ENCODE measurements at places on chromosomes 1 and 21.
A peak's percentile ranks its signal among the peaks of the same experiment; 100 is the strongest.

- DNase-seq = peak; percentile 10
Observed at GRCh38 chr1:177181631-177182291, 11.0 kb downstream of the BRINP2 start.

DNA sequence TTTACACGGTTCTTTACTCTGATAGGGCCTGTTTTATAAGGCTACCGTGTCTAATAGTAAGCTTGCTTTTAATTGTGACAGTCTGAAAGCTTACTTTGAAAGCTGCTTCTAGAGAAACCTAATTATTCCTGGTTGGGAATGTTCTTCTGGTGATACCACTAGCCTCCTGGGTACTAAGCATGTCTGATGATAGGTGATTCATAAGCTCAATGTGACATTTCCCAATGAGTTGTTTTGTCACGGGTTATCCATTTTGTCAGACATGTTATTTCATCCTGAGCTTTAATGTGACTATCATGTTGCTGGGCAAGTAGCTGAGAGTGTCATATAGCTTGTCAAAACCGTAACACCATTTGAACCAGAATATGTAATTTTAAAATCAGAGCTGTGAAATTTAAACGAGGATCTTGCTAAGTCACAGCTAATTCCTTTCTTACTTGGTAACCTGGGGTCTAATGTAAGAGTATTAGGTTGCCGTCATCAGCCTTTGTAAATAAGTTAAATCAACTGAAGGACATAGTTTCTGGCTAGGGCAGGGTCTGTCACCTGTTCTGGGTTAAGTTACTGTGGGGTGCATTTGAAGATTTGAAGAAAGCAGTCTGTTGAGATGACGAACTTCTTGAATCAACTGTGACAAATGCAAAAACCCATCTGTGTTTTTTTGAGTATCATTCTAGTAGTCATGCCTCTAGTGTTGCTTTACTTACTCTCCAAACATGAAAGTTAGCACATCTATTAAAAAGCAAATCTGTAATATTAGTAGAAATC, 529.2 kb downstream of the USP25 start:
- DNase-seq = no peak

GRCh38 chr1:47650205-47650604, 212.4 kb downstream of the FOXD2 start:
- DNase-seq = no peak

GRCh38 chr1:117630423-117630998, 24.7 kb downstream of the TENT5C start:
- no peak for DNase-seq

- DNase-seq = no peak
Observed at GRCh38 chr21:29423099-29423870, 124.6 kb downstream of the BACH1 start.

GRCh38 chr1:206472024-206472423, 1.7 kb downstream of the IKBKE start:
- DNase-seq = no peak

- no peak for DNase-seq
Observed at GRCh38 chr1:231936983-231937775, 310.6 kb downstream of the DISC1 start.

GRCh38 chr1:22137004-22137720, 5.7 kb downstream of the WNT4 start:
- no peak for DNase-seq

GRCh38 chr1:240237305-240237721, 145.6 kb downstream of the FMN2 start:
- DNase-seq = no peak

DNA sequence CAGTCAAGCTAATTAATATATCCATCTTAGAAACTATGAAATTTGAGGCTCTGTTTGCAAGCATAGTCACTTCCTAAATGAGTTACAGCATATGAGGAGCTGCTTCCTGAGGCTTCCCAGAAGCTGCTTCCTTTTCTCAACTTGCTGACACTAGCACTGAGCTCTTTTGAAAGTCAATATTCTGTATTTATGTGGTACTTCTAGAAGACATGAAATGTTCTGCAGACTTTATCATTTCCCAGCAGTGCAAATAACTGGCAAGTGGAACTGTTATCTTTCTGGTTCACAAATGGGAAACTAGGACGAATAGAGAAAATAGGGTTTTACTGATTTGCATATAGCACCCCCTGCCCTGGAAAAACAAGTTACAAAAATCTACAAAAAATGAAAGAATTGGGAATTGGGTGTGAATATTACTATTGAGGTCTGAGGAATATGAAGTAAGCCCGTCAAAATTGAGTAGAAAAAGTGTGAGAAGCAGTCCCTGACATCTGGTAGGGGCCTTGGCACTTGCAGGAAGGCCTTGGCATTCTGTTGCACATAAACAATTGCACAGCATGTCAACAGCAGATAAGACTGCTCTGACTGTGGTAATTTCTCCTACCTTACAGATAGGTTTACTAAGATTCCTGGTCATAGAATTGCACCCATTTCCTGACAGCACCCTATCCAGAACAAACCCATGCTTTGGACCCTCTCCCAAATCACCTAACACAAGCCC, 7.1 kb downstream of the GIPC2 start:
- no peak for DNase-seq

- no peak for DNase-seq
Observed at GRCh38 chr1:61174060-61174795, 91.9 kb downstream of the NFIA start.

GRCh38 chr1:3139451-3139852, 70.4 kb downstream of the PRDM16 start:
- no peak for DNase-seq

- peak; percentile 25 for DNase-seq
Observed at GRCh38 chr21:43810505-43811261, 21.3 kb downstream of the RRP1 start.

DNA sequence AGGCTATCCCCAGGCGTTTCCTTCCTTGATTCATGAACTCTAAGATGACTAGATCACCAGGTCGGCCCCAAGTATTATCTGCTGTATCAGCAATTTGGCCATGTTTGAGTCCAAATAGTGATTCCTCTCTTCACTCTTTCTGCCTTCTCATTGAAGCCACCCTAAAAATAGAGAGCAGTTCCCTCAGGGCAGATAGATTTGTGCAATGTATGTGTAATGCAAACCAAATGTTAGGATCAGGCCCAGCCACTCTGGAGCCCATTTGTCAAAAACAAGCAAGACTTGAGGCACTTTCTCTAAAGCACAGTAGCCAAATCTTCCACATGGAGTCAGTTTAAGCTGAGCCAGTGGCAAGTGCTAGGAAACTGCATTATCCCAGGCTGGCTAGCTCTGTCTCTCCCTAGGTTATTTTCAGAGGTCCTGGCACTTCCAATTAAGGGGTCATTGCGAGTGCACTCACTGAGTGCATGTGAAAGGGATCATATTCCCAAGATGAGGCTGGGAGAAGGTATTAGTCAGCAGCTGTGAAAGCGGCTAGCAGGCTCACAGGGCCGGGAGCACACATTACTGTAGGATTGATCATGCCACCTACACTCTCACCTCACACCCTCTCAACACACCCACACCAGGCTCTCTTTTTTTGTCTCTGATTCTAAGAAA, 97.9 kb upstream of the RAB3GAP2 start:
- DNase-seq = peak; percentile 80

- no peak for DNase-seq
Observed at GRCh38 chr1:225642177-225642576, 10.7 kb downstream of the ENAH start.

- no peak for DNase-seq
Observed at GRCh38 chr1:22246755-22247480, 104.0 kb upstream of the WNT4 start.

DNA sequence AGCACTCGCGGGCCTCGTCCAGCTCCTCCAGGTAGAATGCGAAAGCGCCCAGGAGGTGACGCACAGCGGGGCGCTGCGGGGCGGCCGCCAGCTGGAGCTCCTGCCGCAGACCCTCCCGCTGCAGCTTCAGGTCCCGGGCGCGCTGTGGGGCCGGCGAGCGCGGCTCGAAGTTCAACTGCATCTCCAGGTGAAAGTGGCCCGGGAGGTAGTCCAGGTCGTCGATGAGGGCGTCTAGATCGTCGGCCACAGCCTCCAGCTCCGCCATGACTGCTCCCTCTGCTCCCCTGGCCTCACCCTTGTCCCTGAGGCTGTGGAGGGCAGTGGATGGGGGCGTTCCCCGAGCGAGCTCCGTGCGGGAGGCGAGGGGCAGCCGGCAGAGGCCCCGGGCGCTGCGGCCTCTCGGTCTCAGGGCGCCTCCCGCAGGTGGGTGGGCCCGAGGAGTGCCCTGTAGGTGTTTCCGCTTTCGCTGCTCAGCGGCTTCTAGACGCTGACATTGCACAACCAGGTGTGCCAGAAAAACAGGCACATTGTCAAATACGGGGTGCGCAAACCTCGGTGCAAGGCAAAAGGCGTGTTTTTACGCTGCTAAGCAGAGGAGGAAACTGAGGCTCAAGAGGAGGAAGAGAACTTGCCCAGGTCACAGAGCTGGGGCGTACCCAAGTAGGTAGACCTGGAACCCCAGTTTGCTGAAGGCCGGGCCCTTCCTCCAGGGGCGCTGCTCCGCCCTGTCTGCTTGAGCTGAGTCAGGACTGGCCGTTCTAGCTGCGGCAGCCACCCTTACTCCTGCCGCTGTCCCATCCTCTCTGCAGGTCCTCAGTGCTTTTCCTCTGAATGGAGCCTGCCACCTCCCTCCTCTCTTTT, at the start of gene TTC22:
Gene TTC22, minus strand, starts transcription at position 425 of the 861 bp plus-strand sequence. Its CDS starts 160 bp downstream, at position 265.
- no peak for DNase-seq

- DNase-seq = no peak
Observed at GRCh38 chr1:19835578-19835977, 20.5 kb upstream of the RNF186 start.

DNA sequence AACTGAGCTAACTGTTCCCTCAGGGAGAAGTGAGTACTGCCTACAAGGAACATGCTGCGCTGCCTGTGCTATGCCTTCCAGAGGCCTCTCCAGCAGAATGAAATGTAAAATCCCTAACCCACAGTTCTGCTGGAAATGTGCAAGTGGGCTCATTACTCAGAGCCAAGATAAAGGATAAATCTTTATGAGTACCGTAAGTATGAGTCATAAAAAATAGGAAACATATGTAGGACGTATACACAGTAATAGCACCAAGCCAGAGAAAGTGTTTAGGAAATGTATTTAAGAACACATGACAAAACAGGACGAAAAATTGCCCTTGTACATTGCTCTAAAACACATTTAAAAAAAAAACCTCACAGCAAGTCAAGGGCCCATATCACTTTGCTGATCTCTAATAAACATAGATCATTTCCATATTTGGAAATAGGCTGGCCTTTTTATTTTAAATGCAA, 104.6 kb downstream of the TGFBR3 start:
- DNase-seq = peak; percentile 84

GRCh38 chr1:158147869-158148268, 32.8 kb upstream of the CD1D start:
- no peak for DNase-seq

GRCh38 chr1:115088115-115088778, 1.1 kb downstream of the TSPAN2 start:
- DNase-seq = no peak

DNA sequence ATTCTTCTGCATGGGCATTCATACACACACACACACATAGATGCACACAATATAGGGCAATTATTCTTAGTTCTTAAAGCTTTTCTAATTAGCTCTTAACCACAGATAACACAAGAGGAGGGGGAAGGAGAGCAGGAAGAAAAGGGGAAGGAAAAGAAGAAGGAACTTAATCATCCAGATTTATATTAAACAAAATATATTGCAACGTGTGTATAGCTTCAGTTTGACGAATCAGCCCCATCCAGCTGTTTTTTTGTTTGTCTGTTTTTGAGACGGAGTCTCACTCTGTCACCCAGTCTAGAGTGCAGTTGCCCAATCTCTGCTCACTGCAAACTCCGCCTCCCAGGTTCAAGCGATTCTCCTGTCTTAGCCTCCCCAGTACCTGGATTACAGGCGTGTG, 21.7 kb upstream of the ANKRD13C start:
- no peak for DNase-seq

- DNase-seq = no peak
Observed at GRCh38 chr1:232990176-232991128, 40.0 kb downstream of the NTPCR start.

DNA sequence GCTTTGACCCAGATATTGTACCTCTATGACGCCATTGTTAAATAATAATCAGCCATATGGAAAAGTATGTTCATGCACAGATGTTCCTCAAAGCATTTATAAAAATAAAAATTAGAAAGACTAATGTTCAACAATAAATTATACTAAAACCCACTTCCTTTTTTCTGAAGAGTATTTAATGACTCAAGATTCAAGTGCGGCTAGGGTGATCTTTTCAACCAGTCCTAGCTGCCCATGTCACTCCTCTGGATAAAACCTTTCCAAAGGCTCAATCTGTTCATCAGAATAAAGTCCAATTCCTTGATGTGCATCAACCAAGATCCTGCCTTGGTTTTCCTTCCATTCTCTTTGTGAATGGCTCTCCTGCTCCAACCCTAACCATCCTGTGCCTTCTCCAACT, 292.0 kb downstream of the VAV3 start:
- no peak for DNase-seq

DNA sequence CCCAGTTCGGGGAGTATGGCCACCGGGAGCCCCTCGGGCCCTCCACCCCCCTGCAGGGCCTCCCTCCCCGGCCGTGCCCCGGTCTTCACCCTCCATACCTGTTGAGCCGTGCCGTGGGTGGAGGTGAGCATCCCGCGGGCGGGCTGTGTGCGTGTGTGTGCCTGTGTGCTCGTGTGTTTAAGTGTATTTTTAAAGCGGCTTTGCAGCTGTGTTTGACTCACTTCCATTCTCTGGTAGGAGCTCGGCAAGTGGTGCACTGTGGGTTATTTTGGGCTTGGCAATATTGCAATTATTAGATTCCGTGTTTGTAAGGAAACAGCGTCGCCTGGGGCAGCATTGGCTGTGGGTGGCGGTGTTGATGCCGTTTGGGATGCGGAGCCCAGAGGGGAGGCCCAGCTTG, 20.3 kb upstream of the PLCH2 start:
- no peak for DNase-seq

DNA sequence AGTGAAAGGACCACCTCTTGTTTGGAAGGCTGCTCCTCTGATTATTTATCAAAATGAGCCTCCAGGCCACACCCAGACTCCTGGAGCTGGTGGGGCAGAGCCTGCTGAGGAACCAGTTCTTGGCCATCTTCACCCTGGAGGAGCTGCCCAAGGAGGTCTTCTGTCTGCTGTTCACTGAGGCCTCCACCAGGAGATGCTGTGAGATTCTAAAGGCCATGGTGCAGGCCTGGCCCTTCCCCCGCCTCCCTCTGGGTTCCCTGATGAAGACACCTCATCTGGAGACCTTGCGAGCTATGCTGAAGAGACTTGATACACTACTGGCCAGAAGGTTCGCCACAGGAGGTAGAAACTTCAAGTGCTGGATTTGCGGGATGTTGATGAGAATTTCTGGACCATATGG, 61.7 kb upstream of the GJA8 start:
- no peak for DNase-seq

DNA sequence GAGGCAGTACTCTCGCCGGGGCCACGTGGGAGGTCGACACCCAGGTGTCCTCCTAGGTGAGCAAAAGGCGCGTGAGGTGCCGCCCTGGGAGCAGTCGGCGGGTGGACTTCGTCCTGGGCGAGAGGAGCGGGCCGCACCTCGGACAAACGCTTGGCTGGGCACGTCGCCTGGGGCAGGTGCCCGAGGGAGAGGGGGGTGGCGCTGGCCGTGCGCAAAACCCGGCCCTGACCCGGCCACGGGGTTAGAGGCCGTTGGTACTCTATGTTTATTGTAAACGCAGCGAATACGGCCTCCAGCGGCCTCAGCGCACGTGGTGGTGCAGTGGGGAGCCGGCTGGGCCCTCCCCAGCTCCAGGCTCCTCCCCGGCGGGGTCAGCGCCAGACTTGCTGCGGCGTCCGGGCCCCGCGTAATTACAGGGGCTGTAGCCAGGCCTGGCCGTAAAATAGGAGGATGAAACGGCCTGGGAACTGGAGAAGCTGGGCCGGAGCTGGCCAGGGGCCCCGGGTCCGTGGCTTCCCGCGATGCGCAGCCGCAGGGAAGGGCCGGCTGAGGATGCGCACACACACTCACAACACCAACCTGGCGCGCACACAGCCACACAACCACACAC, 1.6 kb upstream of the EFNA1 start:
- DNase-seq = no peak
